ENCODE measurements at places on chromosomes 13 and 19.

GRCh38 chr19:1064661-1065605 is 2.0 kb upstream of the ARHGAP45 start:
- DNase-seq: no peak

- no peak for DNase-seq
Observed at GRCh38 chr19:42313840-42314755, 989 bp downstream of the TMEM145 start.

DNA sequence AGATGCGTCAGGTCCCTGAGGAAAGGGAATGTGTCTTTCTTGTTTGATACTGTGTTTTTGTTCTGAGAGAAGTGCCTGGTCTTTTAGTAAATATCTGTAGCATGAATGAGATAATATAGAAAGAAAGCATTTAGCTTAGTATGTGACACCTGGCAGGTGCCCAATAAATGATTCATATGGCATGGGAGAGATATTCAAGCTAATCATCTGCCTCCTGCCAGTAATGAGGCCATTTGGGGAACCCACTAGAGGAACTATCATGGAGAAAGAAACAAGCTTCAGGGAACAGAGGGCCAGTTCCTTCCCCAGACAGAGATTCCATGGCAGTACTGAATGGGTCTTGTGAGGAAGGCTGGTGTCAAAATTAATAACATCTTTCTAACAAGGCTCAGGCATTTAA is 603.9 kb downstream of the DCT start:
- no peak for DNase-seq

- no peak for DNase-seq
Observed at GRCh38 chr19:46746281-46747057, at the start of gene STRN4. Gene STRN4 (minus strand): TSS chr19:46746450. CDS start chr19:46746430, 20 bp downstream.

DNA sequence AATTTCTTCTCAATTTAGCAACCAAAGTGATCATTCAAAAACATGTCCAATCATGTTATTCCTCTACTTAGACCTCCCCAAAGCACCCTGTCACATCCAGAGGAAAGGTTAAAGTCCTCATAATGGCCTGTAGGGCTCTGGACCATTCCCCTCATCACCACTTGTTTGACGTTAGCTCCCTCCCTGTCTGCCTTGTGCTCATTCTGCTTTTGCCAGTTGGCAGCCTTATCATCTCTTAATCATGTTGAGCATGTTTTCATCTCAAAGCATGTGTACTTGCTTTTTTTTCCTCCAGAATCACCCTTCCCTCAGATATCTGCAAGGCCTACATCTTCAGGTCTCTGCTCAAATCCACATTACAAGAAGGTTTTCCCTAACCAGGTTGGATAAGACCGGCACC is 25.9 kb downstream of the UBAC2 start:
- DNase-seq: no peak

- peak; percentile 63 for DNase-seq
Observed at GRCh38 chr19:41569481-41570150, 6.3 kb upstream of the CEACAM21 start.

GRCh38 chr13:22703601-22704209 is 477.1 kb upstream of the SGCG start:
- no peak for DNase-seq

DNA sequence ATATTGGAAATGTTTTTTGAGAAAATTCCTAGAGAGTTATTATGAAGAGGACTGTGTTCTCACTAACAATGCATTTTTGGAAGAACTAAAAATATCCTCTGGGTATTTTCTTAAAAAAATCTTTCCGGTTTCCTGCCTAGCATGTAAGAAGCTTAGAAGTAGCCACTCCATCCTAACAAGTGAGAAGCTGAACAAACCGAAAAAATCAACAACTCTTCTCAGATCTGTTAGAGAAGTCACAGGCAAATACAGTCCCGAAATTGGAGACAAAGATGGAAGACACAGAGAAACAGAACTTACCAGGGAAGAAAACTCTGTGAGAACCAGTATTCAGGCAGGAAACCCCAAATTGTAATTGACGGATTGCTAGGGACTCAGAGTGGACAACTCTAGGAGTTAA is 173.0 kb downstream of the KLF12 start:
- DNase-seq: no peak

GRCh38 chr13:42350141-42350540 is 78.2 kb downstream of the AKAP11 start:
- no peak for DNase-seq

- peak; percentile 41 for DNase-seq
Observed at GRCh38 chr19:19460761-19461265, 54.5 kb downstream of the TSSK6 start.

- no peak for DNase-seq
Observed at GRCh38 chr13:50236898-50237318, 221.7 kb downstream of the KCNRG start.

DNA sequence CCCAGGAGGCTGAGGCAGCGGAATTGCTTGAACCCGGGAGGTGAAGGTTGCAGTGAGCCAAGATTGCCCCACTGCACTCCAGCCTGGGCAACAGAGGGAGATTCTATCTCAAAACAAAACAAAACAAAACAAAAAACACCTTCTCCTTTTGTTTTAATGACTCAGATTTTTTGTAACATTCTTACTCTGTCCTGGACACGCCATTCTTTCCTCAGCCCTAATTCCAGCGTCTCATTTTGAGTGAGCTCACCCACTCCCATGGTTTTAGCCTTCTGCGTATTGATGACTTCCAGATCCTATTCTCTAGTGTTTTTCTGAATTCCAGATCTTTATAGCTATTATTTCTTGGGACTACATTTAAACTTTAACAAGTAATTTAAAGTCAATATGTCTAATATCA is 326.3 kb downstream of the MYO16 start:
- DNase-seq: no peak

GRCh38 chr19:351976-352625 is 7.5 kb upstream of the MIER2 start:
- DNase-seq: no peak

- DNase-seq: no peak
Observed at GRCh38 chr13:99144306-99144705, 56.3 kb upstream of the UBAC2 start.

DNA sequence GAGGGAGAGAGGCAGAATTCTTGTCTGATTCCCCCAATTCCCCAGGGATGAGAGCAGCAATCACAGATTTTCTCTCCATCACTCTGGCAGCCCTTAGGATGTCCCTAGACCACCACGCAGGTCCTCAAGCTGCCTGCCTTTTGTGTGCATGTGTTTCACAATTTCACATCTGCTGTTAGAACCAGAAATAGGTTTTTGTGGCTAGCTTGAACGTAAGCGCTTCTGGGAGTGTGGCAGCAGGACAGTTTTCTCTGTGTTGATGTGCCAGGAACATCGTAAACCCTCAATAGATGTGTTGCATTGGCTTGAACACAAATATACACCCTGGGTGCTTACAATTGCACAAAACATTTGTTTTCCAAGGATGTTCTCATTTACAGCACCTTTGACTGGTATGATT is 78.8 kb upstream of the TMTC4 start:
- DNase-seq: no peak

DNA sequence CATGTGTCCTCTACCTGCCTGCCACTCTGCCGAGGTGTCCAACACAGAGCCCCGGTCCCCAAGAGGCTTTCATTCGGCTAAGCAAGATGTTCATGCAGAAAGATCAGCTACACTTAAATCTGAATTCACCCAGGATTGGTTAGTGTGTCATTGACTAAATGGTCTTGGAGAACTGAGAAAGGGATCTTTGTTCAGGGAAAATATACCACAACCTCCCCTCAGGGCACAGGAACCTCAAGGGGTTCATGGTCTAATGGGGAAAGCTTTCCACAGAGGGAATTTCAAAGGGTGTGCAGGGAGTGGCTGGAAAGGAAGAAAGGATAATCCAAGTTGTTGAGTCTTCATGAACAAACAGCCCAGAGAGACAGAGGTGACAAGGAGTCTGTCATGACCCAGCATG is 14.4 kb upstream of the POP4 start:
- no peak for DNase-seq

- DNase-seq: no peak
Observed at GRCh38 chr13:35988648-35989081, 142.5 kb downstream of the DCLK1 start.

GRCh38 chr13:113507505-113508345 is 17.2 kb upstream of the DCUN1D2 start:
- DNase-seq: no peak
